NCI-H1694 treated with DMSO at 0.1 percent for 48 hours (cell line): ENCODE measurements at places on chromosomes 4 and X.

- DNase-seq, result no peak
These were observed 1.1 kb upstream of the SLC10A7 start for GRCh38 chr4:146522869-146523205.

DNA sequence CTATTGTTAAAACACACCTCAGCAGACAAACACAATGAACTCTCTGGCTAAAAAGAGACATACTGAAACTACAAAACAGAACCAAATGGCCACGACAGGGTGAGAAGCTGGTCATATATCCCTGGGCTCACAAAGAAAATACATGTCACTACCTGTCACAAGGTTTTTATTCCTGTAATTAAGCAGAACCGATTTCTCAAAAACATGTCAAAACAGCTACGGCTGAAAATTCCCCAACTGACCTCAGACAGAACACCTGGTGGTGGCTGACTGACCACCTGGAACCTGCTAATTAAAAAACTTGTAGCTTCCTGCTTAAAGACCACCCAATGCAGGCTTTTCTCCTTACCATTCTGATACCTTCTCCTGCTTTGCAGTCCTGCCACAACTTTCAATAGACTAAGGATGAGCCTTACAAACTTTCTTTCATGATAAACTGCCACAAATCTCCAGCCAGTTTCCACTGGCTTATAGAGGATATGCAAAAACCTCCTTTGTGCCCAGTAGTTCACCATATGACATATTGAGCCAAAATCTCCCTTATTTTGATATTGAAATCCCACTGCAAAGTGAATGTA lies 571.9 kb downstream of the SPOCK3 start:
- no peak for DNase-seq

- DNase-seq, result no peak
These were observed 8.7 kb downstream of the C1QTNF7 start for GRCh38 chr4:15436513-15436912.

- DNase-seq, result peak; percentile 28
These were observed 41.1 kb downstream of the LUZP4 start for GRCh38 chrX:115330498-115331168.

GRCh38 chr4:92535599-92535998 lies 231.8 kb downstream of the GRID2 start:
- DNase-seq, result no peak
